Kidney glomerular epithelial cell (primary cell): ENCODE measurements at places on chromosomes 3 and 15.

- DNase-seq, result no peak
Measured at GRCh38 chr15:65862682-65863081, 6.6 kb upstream of the RAB11A start.

DNA sequence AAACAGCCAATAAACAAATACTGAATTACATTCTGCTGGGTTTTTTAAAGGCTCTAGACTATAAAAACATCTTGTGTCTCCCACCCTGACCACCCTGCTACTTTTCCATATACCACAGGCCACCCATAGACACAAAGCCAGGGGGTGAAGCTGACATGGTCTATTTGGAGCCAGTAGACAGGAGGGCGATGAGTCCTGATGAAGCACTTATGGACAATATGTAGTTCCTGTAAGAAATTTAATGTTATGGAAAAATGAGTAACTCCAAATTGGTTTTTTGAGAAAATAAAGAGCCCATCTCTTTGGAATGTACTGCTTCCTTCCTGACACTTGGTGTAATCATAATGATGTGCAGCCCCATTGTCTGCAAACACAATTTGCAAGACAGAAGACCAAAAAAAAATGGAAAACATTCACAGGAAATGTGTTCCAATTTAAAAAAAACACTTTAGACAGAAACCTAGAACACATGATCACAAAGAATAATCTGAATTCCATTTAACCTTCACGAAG lies 11.8 kb downstream of the SSR3 start:
- no peak for DNase-seq

- DNase-seq, result no peak
Measured at GRCh38 chr3:176328198-176328597, 869.1 kb downstream of the TBL1XR1 start.

- no peak for DNase-seq
Measured at GRCh38 chr15:91694131-91694830, 159.2 kb upstream of the SLCO3A1 start.
